ENCODE measurements at places on chromosomes 5 and 9. TPM values are rescaled to one million over a fixed set of nuclear protein-coding genes. Genes with fewer than 3 reads are reported as not detected.

The CDH10 gene
- not detected for total RNA-seq

The ITGA1 gene
- 34.0 TPM for total RNA-seq

The ASTN2 gene
- 2.3 TPM for total RNA-seq

The LOX gene
- not detected for total RNA-seq

The ADRA1B gene
- 0.53 TPM for total RNA-seq

The SMU1 gene
- total RNA-seq: 26.8 TPM

The SUSD1 gene
- 12.9 TPM for total RNA-seq

The SIT1 gene
- 28.0 TPM for total RNA-seq

GRCh38 chr9:81632599-81632998, 56.7 kb downstream of the TLE1 start:
- no peak for DNase-seq

GRCh38 chr5:51598026-51598425, 214.8 kb downstream of the ISL1 start:
- no peak for DNase-seq

GRCh38 chr5:158152136-158152535, 293.2 kb upstream of the CLINT1 start:
- DNase-seq: no peak

- no peak for DNase-seq
Measured at GRCh38 chr5:106525438-106525837, 1145.3 kb downstream of the EFNA5 start.

- DNase-seq: no peak
Measured at GRCh38 chr5:10489810-10490426, 48.2 kb downstream of the ROPN1L start.

GRCh38 chr5:16574789-16575721, 41.7 kb downstream of the RETREG1 start:
- DNase-seq: no peak

GRCh38 chr5:10527281-10527950, 36.5 kb upstream of the ANKRD33B start:
- DNase-seq: no peak

DNA sequence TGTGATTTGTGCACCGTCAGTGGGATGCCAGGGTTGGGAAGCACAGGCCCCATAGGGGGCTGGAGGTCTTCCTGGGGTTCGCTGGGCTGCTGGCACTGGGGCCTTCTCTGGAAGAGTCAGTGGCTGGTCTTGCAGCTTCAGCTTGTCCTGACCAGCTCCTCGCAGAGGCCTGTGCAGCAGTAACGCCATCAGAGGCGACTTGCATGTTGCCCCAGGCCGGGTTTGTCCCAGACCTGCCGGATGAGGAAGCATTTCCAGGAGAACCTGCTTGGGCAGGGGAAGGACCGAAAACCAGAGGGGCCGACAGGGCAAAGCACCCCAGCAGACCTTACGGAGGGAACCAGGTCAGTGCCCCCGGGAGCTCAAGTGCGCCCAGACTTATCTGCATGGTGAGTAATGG, 54.7 kb upstream of the IRX2 start:
- no peak for DNase-seq

DNA sequence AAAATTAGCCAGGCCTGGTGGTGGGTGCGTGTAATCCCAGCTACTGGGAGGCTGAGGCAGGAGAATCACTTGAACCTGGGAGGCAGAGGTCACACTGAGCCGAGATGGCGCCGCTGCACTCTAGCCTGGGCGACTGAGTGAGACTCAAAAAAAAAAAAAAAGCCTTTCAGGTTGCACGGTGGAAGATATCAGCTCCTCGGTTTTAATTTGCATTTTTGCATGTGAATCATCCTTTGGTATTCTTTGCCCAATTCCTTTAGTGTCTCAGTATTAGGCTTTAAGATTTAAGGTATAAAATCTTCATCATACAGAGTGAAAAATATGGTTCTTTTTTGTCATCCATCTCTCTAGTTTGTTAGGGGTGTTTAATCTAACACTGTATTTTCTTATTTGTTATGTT, 173.6 kb upstream of the S1PR3 start:
- DNase-seq: no peak

DNA sequence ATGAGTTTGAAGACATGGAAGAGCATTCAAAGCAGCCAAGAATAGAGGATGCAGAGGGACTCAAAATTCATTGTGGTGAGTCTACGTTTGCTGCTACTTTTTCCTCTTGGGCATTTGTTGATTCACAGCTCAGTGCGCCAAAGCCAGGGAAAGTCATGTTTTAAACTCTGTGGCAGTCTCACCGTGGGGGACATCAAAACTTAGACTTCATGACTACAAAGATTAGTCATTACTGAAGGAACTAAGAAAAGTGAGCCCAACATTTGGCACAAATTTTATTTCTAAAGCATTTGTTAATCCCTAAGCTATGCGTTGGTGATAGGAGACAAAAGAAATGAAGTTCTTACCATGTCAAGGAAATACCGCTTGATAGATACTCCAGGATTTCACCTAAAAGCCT, 73.7 kb upstream of the MTAP start:
- no peak for DNase-seq

- no peak for DNase-seq
Measured at GRCh38 chr5:45741110-45741509, 44.9 kb upstream of the HCN1 start.

GRCh38 chr5:104298518-104298917, 735.9 kb upstream of the NUDT12 start:
- no peak for DNase-seq

DNA sequence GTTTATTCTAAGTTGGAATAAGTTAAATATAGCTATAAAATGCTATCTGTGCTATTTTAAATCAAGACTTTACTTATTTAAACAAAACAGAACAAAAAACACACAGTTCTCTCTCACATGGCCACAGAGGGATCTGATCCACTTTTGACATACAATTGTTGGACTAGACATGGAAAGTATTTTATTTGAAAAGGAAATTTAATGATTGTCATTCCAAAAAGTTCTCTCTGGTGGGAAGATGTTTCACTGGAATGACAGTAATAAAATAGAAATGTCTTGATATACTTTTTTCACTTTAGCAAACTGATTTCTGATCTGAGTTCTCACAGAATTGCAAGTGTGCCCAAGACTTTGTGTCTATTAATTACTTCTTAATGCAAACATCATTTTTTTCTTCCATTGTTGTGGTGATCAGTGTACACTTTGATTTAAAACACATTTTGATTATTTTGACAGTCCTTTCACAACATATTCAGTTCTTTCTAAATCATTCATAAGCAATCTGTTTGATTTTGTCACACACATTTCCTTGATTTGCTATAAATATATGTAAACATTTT, 30.1 kb upstream of the MINAR2 start:
- no peak for DNase-seq

- no peak for DNase-seq
Measured at GRCh38 chr5:134948911-134949310, 18.8 kb upstream of the CATSPER3 start.

DNA sequence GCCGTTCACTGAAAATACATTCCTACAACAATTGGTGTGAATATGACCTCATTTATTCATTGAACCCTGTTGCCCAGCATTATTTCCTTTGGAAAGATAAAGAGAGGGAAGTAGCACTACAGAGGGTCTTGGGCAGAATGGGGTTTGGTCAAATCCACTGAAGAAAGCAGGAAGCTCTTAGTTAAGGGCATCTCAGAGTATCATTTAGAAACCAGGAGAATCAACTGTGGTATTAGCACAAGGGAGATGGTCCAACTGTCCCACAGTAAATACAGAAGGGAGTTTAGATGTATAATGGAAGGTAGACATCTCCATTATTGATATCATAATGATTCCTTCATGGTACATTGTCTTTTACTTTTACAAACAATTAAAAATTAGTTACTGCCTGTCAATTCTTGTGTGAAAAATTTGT, 47.1 kb downstream of the LIX1 start:
- DNase-seq: no peak

DNA sequence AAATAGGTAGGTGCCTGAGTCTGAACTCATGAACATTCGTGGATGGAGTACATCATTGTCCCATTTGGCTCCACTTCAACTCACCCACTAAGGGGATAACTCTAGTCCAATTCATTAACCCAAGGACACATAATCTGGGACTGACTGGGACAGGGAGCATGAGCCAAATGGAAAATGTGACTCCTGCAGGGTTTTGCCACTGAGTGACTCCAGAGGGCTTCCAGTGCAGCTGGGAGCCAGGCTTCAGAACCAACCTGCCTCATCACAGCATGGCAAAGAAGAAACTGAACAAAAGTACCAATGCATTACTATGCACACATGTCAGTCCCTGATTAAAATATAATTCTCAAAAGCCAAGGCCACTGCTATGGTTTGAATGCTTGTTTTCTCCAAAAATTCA, 159.7 kb upstream of the SNX2 start:
- no peak for DNase-seq

DNA sequence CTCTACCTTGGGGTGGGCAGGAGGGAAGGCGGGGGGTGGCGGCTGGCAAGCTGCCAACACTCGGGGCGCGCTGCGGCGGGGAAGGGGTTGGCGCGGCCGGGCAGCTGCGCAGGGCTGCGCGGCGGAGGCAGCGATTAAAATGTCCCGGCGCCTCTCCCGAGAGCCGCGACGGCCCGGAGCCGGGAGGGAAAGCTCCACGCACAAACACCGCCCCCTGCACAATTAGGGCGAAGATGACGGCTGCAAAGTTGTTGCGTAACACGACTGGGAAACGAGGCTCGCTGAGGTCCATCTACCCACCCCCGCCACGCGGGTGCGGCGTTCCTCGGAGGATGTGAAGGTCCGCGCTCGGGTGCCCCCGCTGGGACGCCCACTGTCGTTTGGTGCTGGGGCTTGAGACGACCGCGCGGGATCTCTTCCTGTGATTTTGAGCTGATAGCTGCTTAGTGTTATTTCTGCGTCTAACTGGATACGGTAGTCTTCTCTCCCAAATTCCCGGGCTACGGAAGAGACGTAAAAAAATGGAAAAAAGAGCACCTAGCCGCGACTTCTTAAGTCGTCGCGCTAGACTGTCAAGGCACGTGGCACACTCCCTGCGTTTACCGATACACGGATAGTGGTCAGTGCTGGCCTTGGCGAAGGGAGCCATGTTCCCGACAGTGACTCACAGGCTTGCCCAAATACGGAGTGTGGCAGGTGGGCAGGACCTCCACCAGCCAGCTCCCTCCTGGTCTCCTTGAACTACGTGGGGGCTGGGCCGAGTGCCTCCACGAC, 958 bp upstream of the NFIL3 start:
- peak; percentile 53 for DNase-seq

DNA sequence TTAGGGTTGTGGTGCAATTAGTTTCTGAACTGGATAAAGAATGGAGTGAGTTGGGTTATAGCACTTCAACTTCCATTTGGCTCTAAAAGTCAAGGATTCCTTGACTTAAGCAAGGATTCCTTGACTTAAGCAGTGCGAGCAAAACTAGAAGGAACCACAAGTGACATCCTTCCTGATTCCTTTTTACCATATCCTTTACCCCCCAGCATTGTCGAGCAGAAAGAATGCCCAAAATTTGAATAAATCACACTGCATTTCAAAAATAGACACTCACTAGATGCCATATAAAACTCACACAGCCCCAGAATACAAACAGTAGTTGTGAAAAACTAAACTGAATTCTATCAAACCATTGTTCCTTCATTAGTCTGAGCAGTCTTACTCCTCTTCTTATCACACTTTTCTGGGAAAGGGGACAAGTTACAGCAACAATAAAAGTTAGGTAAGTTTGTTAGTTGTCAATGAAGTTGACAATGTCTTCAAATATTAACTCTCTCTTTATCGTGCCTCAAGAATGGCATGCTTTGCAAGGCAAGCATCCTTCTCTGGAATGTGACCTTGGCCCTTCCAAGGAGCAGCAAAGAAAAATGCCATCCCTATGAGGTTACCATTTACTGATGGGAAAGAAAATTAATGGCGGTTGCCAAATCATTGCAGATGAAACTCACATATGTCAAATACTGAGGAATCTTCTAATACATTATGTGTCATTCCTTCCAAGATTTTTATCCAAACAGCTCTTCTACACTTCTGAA, 273.3 kb upstream of the ANKRD55 start:
- DNase-seq: no peak

GRCh38 chr9:121921444-121921843, 171.7 kb downstream of the TTLL11 start:
- no peak for DNase-seq

DNA sequence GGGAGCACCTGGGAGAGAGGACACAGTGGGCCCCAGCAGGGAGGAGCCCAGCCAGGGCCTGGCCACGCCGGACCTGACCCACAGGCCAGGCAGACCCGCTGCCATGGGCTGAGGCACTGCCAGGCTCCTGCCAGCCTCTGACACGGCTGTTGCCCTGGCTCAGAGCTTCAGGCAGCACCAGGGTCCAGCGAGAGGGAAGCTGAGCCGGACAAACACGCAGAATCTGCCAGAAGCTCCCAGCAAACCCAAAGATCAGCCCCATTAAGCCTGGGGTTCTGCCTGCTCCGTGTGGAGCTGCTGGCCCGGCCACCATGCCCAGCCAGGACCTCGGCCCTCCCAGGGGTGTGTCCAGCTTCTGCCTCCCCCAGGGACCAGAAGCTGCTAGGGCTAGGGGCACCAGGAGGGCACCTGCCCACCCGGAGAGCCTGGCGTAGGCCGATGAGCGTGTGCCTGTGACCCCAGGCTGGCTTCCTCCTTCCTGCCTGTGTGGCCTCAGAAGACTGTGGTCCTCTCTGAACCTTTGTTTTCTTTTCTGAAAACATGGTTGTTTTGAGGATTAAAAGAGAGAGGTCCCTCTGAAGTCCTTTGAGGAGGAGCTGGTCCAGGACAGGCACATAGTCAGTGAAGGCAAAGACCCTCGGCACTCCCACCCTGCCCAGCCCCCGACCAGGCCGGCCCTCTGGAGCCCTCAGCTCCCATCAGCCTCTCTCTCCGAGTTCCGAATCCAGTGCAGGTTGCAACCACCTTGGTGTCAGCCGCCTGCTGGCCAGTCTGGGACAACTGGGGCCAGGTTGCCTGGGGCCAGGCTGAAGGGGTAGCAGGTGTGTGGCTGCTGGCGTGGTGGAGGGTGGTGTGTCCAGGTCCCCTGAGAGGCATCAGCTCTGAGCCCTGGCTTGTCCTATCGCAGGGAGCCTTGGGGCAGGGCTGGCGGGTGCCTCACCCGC, 39.6 kb downstream of the KCNT1 start:
- no peak for DNase-seq

DNA sequence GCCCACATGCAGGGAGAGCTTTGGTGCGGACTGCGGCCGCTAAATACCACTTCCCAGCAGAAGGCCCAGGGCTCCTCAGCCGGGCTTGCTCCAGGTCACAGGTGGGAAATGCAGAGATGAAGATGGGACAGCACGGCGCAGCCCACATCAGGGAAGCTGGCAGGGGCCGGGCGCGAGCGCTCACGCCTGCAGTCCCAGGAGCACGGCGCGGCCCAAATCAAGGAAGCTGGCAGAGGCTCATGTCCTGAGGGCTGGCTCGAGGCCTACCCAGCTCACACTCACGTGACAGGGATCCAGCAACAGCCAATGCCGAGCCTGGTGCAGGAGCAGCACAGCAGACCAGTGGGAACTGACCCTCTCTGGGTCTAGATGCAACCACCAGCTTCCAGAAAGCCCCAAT, 16.3 kb downstream of the LPCAT1 start:
- peak; percentile 13 for DNase-seq

GRCh38 chr9:113775749-113776148, 100.4 kb upstream of the ZNF618 start:
- no peak for DNase-seq

DNA sequence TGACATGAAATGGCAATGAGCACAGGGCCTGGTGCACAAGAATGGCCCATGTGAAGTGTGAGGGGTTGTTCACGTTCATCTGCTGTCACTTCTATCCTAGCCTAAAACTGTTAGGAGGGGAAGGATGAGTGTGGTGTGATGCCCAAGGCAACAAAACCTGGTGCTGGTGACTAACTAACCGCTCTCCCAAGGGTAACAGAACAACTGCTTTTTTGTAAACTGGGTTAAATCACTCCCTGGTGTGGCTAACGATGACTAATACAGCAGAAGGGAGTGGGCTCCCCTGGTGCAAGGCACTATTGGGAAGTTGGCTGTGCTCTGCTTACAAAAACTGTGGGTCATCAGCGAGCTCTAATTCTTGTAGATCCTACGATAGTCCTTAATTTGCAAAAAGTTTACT, 103.2 kb upstream of the VCAN start:
- DNase-seq: no peak
